ENCODE measurements at places on chromosomes 1 and 21.

DNA sequence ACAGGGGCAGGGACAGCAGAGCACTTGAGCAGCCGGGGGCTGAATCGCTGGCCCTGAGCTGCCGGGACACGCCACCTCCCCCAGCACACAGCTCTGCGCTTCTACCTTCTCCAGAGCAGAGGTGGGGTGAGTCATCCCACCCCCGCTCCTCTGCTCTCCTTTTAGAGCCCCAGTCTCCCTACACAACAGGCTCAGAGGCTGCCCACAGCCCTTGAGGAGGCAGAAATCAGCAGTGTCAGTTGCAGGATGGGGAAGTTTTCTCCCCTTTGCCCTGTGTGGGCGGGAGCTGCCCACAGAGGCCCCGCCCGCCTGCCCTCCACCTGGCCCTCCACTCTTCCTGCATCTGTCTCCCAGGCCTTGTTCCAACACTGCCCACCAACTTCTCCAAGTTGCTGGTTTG is 94.6 kb downstream of the STUM start:
- DNase-seq: peak; percentile 60

- no peak for DNase-seq
Observed at GRCh38 chr1:212688341-212689047, 11.1 kb downstream of the BATF3 start.

DNA sequence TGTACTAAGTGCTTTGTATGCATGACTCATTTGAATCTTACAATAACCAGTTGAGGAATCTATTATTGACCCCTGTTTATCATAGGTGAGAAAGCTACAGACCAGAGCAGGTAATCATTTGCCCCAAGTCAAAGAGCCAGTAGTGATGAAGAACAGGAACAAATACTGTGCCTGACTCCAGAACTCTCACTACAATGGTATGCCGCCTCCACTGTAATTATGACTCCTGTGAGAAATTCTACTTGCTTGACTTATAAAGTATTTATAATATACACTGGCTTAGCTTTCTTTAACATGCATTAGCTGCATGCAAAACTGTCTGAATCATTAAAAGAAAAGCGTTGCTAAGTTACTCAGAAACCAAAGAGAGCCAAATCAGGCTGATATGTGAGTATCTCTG is 92.6 kb downstream of the ZNF281 start:
- DNase-seq: no peak

DNA sequence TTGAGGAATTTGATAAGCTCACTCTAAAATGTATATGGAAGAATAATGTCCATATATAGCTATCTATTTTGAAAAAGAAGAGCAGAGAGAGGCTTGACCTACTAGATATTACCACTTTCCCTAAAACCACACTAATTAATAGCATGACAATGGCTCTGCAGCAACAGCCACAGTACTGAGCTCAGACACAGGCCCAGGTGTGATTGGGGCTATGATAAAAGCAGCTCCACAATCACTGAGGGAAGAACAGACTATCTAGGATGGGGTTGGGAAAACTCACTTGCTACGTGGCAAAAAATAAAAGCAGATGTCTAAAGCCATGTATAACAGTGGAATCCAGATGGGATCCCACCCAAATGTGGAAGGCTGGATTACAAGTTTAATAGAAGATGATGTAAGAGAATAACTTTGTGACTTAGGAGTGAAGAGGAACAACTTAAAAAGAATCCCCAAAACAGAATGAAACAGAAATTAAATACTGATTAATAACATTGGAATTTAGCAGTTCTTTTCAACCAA is 80.8 kb upstream of the RAB4A start:
- no peak for DNase-seq

DNA sequence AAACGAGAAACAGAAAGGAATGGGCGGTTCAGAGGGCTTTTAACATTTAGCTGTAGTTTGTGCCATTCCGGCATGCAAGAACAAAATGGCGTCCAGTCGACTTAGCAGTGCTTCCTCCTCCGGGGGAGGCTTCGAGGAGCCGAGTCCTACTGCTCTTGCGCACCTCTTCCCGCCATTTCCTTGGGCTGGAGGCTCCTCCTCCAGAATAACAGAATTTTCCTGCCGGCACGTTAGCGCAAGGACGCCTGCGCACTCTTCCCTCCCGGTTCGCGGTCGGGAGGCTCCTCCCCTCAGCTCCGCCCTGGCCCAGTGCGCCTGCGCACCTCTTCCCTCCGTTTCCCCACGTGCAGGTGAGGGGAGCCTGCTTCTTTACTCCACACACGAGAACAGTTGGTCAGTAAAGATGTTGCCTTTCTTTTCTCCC is 1.0 kb downstream of the DMRTB1 start:
- no peak for DNase-seq

- no peak for DNase-seq
Observed at GRCh38 chr1:56339786-56340465, 239.4 kb downstream of the PLPP3 start.

DNA sequence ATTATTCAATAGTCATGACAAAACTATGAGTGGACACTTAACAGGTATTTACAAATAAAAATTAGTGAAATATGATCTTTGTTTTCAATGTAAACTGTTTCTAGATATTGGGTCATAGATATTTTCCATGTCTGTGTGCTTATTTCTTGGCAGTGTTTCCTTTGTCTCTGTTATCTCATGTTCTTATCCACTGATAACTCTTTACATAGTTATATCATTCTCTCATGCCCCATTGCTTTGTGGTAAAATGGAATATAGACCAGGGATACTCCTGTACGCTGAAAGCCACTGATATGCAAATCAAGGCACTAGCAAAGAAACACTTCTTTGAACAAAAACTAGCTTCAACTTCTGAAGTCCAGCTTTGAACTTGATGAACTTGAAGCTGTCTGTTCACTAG is 113.1 kb downstream of the ITSN1 start:
- no peak for DNase-seq

- DNase-seq: no peak
Observed at GRCh38 chr1:30472009-30472408, 251.4 kb downstream of the MATN1 start.

DNA sequence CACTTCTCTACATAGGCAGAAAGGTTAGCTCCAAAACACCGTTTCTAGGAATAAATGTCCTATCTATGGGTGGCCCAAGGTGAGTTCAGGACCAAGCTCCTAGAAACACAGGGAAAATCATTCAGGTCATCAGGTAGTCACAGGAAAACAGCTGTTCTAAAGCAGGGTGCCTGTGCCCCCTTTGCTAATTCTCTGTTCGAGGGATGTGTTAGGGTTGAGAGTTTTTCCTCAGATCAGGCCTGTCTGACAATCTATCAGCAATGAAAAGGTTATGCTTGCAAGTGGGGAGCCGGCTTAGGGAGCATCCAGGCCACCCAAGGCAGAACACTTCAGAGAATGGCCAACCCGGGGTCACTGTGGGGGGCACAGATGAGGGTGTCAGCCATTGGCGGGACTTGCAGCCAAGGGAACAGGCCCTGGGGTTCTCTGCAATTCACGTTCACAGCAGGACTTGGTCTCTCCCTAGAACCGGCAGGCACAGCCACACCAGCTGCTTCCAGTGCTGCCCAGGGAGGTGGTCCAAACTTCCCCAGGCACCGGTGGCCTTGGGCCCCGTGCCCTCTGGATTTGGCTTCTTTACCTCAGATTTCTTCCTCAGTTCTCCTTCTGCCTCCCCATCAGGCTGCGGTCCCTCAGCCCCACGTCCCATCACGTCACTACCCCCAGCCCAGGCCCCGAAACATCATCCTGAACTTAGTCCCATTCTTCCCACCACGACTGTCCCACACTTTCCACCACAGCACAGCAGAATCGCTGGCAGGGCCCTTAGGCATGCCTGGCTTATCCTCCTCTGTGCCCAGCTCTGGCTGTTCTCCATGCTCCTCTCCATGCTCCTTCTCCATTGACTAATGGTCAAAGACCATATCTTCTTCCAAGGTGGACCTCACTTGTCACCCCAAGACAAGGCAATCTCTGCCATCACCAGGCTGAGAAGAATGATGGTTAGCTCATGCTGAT is 11.0 kb downstream of the CD2 start:
- no peak for DNase-seq

DNA sequence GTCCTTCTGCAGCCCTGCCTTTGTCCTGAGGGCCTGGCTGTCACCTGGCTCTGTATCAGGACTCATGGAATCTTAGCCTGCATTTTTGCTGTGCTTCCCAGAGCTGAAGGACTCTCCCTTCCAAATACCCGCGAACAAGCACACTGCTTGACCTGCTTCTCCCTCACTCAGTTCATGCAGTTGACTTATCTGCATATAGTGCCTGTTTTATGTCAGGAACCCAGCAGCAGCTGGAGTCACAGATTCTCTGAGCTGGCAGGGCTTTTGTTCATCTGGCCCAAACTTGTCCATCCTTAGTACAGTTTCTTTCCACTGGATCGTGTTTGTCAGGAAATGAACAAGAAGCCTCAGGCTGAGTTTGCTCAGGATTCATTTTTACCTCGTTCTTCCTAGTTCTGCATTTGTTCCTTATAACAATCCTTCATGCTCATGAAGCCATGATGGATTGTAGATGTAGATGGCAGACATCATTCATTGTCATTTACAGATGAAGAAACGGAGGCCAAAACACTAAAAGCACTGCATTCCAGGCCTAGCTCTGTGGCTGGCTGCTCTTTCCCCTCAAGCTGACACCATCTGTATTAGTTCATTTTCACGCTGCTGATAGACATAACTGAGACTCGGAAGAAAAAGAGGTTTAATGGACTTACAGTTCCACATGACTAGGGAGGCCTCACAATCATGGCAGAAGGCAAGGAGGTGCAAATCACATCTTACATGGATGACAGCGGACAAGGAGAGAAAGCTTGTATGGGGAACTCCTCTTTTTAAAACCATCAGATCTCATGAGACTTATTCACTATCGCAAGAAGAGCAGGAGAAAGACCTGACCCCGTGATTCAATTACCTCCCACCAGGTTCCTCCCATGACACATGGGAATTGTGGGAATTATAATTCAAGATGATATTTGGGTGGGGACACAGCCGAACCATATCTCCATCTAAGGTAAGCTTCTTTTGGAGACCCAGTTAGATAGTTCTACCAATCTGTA is 150.9 kb downstream of the HIVEP3 start:
- DNase-seq: no peak

DNA sequence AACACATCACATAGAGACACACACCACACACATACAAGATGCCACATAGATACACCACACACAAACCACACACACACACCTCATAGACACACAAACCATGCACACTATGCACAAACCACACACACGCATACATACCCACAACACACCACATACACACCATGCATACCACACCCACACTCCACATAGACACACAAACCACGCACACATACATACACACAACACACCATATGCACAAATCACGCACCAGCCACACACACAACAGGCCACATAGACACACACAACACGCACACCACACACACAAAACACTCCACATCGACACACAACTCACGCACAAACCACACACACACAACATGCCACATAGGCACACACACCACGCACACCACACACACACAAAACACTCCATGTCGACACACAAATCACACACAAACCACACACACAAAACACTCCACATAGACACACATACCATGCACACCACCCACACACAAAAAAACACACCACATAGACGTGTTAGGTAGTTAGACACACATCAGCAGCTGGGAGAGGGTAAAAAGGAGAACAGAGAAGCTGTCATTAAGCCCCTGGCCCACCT is 49.5 kb upstream of the SLC19A1 start:
- no peak for DNase-seq

DNA sequence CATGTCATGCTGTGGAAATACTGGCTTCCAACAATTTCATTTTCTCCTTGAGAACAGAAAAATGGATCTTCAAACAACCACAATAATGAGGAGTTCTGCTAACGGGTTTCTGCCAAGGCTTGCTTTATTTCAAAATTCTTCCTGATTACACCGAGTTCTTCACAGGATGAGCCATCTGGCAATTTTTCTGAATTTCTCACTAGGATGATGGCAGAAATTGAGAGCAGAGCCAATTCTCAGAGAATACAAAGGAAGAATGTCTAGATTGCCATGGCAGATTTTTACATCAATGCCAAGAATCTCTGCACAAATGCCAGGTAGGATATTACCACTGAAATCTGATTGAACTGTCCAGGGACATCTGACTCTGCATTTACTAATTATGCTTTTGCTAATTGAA is 619.0 kb upstream of the CHRM3 start:
- DNase-seq: no peak

DNA sequence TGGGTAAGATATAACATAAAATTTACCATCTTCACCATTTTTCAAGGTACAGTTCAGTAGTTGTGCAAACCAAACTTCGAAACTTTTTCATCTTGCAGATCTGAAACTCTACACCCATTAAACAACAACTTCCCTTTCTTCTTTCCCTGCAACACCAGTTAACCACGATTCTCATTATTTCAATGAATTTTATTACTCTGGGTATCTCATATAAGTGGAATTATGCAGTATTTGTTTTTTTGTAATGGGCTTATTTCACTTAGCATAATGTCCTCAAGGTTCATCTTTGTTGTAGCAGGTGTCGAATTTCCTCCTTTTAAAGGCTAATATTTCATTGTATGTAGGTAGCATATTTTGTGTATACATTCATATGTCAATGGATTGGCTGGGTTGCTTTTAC is 146.1 kb downstream of the SPATA46 start:
- no peak for DNase-seq

- no peak for DNase-seq
Observed at GRCh38 chr1:223700942-223701637, 11.2 kb upstream of the CAPN2 start.

DNA sequence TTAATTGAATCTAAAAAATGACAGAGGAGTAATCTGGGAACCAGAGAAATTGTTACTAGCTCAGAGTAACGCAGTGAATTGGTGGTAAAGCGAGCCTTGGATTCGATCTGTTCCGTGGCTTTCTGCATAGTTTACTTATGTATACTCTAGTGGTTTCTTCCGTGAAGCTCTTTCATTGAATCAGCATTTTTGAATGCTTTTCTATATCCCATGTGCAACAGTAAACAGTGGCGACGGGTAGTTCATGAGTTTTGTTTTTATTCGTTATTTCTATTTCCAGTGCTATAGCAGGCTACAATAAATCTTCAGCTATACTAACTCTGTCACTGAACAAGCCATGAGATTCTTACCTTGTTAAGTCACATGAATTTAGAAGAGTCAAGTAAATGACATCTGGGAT is 14.5 kb upstream of the MAP3K7CL start:
- DNase-seq: no peak

DNA sequence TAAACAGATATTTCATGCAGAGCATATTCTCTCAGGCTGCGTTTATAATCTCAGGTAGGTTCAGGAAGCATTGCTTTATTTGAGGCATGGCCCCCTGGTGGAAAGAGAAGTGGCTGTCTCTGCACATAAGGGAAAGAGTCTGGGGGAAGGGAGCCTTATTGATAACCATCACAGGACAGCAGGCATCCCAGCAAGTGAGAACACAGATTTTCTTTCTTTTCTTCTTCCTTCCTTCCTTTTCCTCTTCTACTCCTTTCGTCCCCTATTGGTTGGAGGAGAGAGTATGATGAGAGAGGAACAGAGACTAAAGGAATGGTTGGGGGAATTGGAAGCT is 21.9 kb downstream of the TSNAX start:
- DNase-seq: no peak

DNA sequence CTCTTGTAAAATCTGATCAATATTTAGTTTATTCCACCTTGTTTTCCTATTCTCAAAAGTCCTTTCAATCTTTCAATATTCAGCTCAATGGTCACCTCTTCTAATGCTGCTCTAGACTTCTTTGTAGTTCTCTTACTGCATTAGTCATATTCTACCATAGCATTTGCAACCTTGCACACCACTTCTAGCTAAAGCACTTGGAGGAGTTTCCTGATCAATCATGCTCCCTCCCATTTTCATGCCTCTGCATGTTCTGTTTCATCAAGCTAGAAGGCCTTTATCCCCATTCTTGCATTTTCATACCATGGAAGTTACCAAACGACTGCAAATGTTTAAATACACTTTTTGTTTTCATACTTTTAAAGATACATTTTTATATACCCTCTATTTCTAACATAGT is 72.1 kb downstream of the SLC5A9 start:
- DNase-seq: no peak
